Liver (tissue), 10 donors: ENCODE measurements at places on chromosomes 2 and 18.
A peak's percentile ranks its signal among the peaks of the same experiment; 100 is the strongest.

DNA sequence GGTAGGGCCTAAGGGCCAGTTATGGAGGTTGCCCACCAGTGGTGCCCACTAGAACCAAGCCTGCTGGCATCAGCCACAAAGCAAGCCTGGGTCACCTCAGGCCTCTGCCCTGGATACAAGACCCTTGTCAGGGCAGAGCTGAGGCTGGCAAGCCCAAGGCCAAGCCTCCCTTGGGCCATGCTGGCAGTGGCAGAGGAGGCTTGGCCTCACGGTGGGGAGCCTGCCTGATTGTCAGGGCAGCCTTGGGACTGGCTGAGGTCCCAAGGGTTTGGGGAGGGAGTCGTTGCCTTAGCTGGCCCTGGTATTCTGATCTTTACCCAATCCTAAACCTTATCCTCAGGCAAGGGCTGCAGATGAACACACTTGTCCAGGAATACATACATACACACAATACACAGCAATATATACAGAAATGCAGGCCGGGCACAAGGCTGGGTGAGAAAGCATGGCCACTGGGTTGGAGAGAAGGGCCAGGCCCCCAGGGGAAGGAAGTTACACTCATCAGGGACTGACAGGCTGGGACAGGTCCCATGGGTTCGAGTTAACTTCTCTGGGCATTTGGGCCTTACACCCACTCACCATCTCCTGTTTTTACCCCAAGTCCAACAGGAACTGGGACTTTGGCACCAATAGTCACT lies 21.0 kb downstream of the CCT7 start:
- no peak for DNase-seq

DNA sequence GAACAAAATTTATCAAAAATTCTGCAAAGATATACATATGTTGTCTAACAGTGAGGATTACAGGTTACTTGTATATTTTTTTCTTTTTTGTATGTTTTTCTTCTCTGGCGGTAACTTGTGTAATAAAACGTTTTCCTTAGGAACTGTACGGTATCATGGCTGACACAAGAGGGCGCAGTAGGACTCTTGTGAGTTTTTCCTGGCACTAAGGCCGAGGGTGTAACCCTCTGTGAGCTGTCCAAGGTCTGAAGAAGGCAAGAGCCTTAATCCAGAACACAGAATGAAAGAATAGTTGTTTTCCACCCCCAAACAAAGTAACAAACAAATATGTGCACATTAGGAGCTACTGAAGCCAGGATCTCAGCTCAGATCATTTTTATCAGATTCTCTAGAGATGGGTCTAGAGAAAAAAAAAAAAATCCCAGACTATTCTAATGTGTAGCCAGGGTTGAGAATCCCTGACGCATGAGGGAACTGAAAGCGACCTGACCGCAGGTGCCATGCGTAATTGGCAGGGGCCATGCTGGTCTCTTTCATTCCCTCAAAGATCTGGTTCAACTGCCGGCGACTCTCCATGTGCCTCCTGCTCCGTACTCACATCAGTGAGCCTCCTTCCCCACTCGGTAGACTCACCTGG lies 27.0 kb downstream of the TMEM200C start:
- peak; percentile 58 for DNase-seq

DNA sequence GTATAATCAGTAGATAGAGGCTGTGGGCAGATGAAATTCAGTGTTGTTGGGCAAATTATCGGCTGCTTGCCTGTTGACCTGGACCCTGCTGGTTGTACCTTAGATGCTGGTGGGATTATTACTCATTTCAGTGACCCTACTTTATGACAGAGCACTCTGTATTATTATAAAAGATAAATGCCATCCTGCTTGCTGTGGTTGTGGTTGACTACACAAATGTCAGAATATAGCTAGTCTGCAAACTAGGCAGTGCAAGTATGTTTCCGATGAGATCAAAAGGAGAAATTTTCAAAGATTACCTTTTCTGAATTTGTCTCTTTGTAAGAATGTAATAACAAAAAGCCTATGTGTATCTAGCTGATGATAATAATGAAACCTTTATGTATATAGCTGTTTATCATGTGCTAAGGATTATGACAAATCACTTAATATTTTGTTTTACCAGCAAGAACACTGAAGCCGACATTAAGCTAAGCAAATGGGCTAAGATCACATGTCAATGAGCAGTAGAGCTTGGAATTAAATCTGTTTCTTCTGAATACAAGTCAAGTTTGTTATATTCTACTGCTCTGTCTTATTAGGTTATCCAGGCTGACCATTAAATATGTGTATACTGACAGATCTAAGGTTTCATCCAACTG lies 219.2 kb downstream of the CAMKMT start:
- DNase-seq, result no peak

GRCh38 chr2:203623661-203624060 lies 82.8 kb upstream of the CD28 start:
- DNase-seq, result no peak

- DNase-seq, result no peak
Observed at GRCh38 chr18:13538630-13539029, 187.7 kb downstream of the FAM210A start.

DNA sequence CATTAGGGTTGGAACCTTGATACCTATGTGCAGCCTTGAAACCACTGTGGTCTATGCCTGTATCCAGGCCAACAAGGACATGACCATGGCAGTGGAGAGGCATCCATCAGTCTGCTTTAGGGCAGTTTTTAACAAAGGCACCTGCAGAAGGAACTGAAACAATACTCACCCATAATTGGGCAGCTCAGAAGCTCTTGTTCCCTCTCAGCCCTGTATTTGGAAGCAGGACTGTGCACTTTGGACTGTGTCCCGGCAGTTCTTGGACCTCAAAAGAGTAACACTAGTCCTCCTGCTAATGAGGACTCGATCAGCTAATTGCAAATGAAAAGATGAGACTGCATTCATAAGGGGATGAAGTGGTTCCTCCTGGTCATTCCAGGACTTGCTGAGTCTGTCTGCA lies 500.2 kb upstream of the TNP1 start:
- DNase-seq, result no peak

DNA sequence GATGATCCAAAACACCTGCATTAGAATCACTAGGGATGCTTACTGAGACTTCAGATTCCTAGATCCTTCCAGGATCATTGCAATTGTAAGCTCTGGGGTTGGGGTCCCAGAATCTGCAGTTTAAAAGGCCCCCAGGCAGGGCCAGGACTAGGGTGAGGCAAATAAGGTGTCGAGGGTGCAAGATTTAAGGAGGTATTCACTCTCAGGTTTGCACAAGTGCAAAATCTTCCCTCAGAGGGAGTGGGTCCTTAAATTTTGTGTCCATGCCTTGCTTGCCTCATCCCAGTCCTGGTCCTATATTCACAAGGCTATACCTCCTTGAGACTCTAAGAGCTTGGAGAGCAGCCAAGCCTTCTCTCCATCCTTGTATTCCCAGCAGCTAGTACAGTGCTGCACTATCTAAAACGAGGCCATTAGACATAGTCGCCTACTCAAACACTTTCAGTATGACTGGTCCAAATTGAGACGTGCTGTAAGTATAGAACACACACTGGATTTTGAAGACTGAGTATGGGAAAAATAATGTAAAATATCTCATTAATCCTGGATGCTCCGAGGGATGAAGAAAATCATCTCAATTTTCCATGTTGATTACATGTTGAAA lies 31.6 kb upstream of the MREG start:
- DNase-seq, result no peak

DNA sequence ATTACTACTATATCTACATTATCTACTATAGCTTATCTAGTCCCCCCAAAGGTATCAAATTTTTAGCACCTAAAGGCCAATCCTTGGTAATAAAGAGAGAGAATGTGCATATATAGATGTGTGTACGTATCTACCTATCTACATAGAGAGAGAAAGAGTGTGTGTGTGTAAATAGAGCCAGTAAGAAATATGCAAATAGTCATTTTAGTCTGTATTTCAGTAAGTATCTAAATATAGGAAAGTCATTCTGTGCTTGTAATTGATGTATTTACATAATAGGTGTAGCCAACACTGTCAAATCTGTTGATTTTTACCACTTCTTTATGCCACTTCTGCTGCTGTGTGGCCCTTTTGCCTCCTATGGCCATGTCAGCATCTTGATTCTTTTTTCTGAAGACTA lies 284.5 kb upstream of the TFPI start:
- no peak for DNase-seq
